ENCODE measurements at places on chromosomes 4 and X.

GRCh38 chr4:83894831-83895230, 358.9 kb downstream of the GPAT3 start:
- DNase-seq, result no peak

GRCh38 chr4:57418133-57418532, 307.9 kb upstream of the IGFBP7 start:
- no peak for DNase-seq

DNA sequence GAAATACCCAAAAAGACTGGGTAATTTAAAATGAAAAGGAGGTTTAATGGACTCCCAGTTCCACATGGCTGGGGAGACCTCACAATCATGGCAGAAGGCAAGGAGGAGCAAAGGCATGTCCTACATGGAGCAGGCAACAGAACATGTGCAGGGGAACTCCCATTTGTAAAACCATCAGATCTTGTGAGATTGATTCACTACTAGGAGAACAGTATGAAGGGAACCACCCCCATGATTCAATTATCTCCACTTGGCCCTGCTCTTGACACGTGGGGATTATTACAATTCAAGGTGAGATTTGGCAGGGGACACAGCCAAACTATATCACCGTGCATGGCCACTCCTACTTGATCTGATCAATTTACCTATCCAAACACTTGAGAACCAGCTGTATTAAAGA, 131.5 kb upstream of the LDB2 start:
- no peak for DNase-seq

DNA sequence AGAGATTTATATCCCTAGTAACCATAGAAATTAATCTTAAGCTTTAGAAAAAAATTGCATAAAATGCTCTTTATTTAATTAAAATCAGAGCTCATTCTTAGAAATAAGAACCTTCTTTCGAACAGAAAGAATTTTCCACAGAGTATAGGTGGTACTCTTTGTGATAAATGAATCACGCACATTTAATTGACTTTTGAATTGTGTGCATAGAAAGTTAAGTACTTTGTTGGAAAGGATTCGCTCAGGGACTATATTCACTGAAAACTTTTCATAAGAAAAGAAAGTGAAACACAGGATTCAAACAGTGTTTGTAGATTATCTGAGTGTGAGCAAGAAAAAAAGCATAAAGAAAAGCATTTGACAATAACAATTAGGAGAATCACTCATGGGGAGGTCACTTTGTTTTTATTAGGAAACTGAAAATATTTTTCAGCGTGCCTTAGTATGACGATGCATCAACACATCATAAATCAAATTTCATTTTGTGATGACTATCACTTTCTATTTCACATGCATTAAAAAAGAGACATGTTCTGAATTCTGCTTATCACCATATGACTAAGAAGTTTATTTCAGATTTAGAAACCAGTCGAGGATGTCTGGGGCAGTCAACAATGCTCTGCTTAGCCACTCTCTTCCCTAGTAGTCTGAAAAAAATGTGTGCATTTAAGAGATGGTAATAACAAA, 49.5 kb downstream of the STX18 start:
- DNase-seq, result no peak

GRCh38 chrX:153692611-153693156, 5.0 kb downstream of the SLC6A8 start:
- no peak for DNase-seq

DNA sequence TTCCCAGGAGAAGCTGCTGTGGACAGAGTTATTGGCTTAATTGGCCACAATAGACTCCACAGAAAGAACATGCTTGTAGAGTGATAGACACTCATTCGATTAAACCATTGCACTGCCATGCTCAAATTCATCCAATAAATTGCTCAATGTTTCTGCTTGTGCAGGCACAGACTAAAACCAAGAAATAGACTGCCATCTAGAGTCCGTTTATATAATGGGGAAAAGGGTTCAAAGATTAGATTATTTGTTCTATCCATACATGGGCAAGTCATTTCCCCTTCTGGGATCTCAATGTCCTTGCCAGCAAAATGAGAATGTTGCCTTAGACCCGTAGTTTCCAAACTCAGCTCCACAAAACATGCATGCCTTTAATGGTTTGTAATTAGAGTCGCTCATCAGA, 8.7 kb downstream of the SMIM10 start:
- peak; percentile 25 for DNase-seq

DNA sequence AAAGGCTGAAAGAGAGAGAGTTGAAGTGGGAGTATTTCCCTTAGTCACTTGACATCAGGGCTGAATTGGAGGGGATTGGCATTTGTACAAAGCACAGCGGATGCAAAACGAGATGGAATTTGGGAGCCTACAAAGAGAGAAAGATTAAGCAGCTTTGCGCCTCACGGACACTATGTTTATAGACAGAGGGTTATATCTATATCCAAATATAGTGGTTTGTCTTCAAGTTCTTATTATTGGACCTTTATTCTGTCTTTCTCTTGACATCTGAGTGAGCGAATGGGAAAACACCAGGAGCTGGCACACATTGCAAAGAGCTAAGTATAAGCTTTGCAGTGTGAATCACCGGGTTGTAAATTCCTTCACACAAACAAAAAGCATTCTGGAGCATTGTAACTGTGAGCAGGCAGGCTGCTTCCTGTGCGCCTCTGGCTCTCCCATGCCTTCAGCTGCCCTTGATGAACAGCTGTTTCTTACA, 500.2 kb downstream of the STIM2 start:
- no peak for DNase-seq

GRCh38 chrX:78213331-78213730, 73.9 kb upstream of the TAF9B start:
- no peak for DNase-seq

- DNase-seq, result no peak
Measured at GRCh38 chr4:16667464-16667863, 231.0 kb downstream of the LDB2 start.

DNA sequence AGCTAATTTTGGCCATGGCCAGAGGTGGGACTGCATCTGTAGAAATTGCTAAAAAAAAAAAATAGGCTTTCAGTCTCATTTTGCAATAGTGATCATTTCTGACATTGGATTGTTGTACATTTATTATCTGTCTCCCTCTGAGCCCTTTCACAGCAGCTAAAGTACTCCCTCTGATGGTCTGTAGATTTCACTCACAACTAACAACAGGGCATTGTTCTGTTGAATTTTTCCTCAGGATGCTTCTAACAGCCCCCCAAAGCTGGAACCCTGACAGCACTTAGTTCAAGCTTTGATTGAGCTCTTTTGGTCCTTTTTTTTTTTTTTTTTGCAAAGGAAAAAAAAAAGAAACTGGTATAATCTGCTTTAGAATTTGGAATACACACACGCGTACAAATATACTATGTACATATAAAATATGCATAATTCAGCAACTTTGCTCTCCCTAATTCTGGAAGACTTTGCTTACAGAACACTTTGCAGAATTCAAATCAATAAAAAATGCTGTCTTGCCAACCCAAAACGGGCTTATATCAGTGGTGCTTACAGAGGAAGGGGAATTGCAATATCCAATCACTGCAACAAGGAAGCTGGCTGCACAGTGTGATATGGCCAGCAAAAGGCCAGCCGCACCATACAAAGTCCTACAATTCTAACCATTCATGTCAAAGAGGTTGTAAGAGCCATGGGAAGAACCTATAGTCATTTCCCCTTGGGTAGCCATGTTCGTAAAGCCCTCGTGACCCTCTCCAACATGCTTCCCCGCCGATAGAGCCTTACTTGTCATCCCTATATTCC, 406.4 kb downstream of the SMARCA1 start:
- peak; percentile 13 for DNase-seq

DNA sequence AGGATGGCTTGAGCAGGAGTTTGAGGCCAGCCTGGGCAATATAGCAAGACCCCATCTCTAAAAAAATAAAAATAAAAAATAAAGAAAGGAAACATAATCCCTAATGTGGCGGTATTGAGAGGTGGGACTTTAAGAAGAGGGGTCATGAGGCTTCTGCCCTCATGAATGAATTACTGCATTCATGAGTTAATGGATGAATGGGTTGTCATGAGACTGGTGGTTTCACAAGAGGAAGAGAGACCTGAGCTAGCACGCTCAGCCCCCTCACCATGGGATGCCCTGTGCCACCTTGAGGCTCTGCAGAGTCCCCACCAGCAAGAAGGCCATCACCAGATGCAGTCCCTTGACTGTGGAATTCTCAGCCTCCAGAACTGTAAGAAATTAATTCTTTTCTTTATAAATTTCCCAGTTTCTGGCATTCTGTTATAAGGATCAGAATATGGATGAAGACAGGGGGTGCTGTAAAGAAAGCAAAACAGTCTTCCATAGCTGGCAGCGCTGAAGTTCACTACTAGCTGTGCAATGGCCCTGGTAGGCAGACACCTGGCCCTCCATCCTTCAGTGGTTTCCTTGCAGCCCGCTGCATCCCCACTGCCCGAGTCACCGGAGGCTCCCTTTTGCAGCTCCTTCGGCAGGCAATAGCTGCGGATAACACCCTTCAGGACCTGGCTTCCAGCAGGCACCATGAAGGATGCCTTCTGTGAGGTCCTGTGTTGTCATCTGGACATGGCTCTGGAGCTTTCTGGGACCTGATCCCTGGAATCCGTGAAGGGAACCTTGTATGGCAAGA, 44.8 kb upstream of the NSG1 start:
- no peak for DNase-seq

- DNase-seq, result peak; percentile 35
Measured at GRCh38 chr4:113106108-113106507, 56.7 kb downstream of the ANK2 start.

GRCh38 chr4:8188743-8189550, 10.1 kb upstream of the SH3TC1 start:
- peak; percentile 93 for DNase-seq

GRCh38 chr4:139083607-139083955, 68.0 kb downstream of the NOCT start:
- no peak for DNase-seq

GRCh38 chr4:121698236-121698671, 1.5 kb upstream of the ANXA5 start:
- DNase-seq, result no peak

GRCh38 chrX:70052895-70053615, 3.3 kb upstream of the AWAT2 start:
- DNase-seq, result no peak

DNA sequence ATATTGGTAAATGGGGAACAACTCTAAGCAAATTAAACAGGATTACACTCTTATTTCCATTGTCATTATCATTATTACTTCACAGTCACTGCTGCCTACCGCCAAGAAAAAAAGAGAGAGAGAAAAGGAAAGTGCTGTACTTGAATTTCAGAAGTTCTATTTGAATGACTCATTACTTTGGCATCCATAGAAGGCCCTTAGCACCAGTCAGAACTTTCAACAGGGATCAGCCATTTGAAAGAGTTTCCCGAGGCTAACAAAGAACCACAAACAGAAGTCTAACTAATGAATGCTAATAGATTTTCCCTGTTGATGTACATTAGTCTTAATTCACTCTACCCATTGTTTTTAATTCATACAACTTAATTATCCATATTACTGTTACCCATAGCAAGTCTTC, 116.3 kb downstream of the SHROOM4 start:
- DNase-seq, result no peak

DNA sequence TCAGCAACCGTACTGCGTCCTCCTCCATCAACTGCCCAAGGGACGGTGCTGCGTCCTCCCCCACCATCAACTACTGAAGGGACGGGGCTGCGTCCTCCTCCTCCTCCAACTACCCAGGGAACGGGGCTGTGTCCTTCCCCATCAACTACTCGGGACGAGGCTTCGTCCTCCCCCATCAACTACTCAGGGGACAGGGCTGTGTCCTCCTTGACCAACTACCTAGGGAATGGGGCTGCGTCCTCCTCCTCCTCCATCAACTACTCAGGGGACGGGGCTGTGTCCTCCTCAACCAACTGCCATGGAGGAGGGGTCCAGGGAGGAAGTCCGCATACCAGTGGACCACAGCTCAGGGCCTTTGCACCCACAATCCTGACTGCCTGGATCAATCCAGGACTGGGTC, 24.4 kb downstream of the PPP2R3B start:
- no peak for DNase-seq

GRCh38 chr4:1873291-1873690, 2.1 kb downstream of the NSD2 start:
- no peak for DNase-seq

GRCh38 chr4:17811078-17811603, 362 bp downstream of the NCAPG start:
- no peak for DNase-seq

DNA sequence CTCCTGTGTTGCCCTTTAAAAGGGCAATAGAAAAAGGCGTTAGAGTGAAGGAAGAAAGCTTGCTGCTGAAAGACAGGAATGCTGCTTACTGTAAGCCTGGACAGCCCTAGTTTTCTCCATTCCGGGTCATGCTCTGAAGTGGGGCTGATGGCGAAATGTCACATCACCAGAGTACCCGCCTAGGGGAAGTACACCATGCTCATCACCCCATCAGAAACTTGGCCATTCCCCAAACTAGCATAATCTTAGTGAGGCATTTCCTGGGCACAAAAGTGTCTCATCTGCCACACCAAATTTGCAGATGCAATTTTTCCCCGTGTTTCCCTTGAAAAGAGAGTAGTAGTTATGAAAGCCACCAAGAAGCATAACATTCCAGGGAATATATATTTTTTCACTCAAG, 47.8 kb upstream of the CAMK2D start:
- DNase-seq, result no peak

DNA sequence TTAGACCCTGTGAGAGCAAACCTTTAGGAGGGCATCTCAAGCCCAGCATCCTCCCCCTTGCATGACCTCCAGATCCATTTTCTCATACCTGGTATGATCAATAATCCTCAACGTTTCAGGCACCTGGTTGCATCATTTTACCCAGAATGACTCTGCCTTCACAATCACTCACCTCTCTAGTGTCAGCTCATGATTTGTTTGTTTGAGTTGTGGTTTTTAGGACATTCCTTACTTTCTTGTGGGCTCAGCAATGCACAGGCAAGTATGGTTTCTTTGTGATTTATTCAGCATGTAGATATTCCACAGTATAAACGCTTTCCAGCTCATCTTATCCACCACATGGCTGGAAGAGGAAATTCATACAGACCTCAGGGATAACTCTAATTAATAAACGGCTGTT, 93.6 kb upstream of the CPEB2 start:
- DNase-seq, result no peak

GRCh38 chrX:120457766-120458180, 11.3 kb downstream of the LAMP2 start:
- no peak for DNase-seq

GRCh38 chr4:40379248-40379647, 44.1 kb downstream of the CHRNA9 start:
- no peak for DNase-seq

All from NCI-H1694 (cell line).